ENCODE measurements at places on chromosomes 2 and 18. TPM values are rescaled to one million over a fixed set of nuclear protein-coding genes. Genes with fewer than 3 reads are reported as not detected.

DNA sequence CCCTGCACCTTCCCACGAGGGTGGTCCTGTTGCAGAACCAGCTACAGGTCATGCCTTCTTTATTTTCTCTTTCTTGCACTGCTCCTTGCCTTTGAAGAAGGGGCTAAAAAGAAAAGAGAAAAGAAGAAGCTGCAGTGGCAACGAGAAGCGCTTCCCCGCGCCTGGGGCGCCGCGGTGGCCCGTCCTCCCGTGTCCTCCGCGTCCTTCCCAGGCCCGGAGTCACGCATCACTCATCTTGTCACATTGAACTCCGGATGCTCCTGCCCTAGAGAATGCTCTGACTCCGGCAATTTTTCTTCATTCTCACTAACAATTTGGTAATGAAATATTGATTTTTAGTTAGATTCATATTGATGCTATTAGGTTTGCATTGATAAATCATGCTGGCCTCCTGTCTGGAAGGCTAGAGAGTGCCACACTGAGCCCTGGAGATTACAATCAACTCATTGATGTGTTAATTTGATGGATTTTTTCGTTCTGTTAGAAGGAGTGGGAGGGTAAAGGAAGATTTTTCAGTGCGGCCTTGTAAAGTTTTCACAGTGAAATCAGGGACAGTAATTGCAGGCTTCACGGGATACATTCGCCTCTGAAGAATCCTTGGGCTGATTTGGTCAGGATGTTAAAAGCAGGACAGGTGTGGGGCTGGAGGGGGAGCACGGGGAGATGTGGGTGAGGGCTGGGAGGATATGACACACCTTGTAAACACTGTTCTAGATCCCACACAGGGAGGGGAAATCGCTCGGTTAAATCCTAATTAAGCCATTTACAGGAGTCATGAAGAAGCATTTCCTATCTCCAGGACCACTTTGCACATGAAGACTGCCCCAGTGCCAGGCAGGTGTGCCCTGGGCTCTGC, 349.3 kb downstream of the ZNF516 start:
- H3K4me1 ChIP-seq, result no peaks in the 10 kb centered on the region
- H3K27me3 ChIP-seq, result no peaks in the 10 kb centered on the region
- H3K4me3 ChIP-seq, result no peak overlapping the region
- H3K36me3 ChIP-seq, result no peaks in the 10 kb centered on the region

Gene HJURP
- total RNA-seq, result 49.7 TPM

- no peaks in the 10 kb centered on the region for H3K4me1 ChIP-seq
- no peak overlapping the region for H3K27ac ChIP-seq
- H3K4me3 ChIP-seq, result no peak overlapping the region
- DNase-seq, result no peak
Measured at GRCh38 chr2:239092571-239093294, 244.8 kb downstream of the TWIST2 start.

DNA sequence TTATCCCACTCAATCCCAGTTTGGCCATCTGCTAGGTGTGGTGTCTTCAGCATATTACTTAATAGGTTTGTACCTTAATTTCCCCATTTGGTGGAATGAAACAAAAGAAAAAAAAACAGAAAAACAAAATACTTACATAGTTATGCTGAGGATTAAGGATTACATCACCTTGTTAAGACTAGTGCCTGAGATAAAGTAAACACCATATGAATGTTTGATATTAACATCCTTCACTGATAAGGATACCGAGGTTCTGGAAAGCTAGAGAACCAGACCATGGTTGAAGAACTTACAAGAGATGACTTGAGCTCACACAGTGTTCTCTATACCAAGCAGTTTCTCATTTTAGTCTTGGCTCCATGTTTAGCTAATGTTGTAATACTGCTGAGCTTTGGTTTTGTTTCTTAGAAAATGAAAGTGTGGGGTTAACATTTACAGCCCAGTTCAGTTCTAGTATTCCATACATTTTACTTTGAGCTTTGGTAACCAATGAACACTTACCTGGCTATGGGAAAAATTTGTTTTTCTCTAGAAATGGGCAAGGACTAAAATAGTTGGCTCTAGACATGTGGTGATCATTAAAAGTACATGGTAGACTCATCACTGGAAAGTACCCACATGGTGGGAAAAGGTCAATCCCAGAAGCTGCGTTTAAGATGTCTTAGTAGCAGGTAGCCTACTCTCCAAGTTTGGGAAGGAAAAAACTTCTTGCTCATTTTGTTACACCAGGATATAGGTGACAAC, 5.8 kb upstream of the GPD2 start:
- H3K36me3 ChIP-seq, result no peaks in the 10 kb centered on the region
- H3K4me3 ChIP-seq, result no peak overlapping the region
- no peak for DNase-seq
- no peak overlapping the region for H3K27ac ChIP-seq

GRCh38 chr18:59141294-59142068, 1.8 kb downstream of the SEC11C start:
- no peaks in the 10 kb centered on the region for H3K36me3 ChIP-seq
- H3K4me1 ChIP-seq, result no peaks in the 10 kb centered on the region
- DNase-seq, result no peak
- H3K27ac ChIP-seq, result no peak overlapping the region

DNA sequence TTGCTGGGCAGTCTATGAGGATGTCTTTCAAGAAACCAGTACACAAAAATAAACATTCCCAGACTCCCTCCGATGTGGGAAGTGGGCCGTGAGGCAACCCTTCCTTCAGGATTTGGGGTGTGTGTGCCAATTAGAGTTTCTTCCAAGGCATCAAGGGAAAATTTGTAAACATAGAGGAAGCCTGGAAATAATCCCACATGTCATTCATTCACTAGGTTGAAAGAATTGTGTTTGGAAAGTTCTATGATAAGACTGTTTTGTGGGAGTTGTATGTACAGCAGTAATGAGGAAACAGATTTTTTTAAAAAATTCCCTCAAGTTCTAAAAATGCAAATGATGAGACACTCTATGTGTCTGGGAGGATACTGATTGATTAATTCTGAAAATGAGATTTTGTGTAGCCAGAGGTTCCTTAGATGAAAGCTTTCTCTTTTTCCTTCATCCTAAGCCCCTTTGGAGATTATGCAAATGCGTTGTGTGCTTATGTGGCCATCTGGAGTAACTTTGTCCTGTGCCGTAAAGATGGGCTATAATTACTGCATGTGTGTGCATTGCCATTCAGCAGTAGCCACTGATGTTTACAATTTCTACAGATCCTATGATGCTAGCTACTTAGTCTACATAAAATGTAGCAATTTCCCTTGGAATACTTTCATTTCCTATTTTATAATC, 107.8 kb upstream of the TPO start:
- no peak overlapping the region for H3K4me3 ChIP-seq
- no peaks in the 10 kb centered on the region for H3K27me3 ChIP-seq
- H3K4me1 ChIP-seq, result peaks cover 3% of the 10 kb centered on the region
- H3K27ac ChIP-seq, result no peak overlapping the region
- peaks cover 10% of the 10 kb centered on the region for H3K36me3 ChIP-seq

DNA sequence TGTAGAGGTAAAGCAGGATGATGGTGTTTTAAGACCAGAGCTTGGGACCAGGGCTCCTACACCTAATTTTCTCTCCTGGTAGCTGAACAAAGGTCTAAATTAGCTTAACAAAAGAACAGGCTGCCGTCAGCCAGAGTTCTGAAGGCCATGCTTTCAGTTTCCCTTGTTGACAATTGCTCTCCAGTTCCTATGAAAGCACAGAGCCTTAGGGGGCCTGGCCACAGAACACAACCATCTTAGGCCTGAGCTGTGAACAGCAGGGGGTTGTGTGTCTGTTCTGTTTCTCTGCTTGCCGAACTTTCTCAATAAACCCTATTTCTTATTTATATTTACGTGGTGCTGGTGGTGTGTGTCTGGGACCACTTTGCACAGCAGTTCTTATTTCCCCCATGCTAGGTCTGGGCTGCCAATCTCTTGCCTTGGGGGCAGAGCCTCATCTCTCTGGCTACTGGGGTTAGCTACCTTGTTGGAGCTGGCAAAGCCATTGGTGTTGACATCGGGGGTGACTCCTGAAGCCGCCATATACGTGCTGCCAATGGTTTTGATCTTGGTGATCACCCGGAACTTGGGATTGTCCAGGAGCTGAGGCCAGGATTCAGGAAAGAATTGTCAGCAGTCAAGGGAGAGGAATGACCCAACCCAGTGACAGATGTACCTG, 29.0 kb downstream of the CENPO start:
- peaks cover 79% of the 10 kb centered on the region for H3K36me3 ChIP-seq
- no peaks in the 10 kb centered on the region for H3K27me3 ChIP-seq
- peak overlapping the region; percentile 30 for H3K4me3 ChIP-seq
- H3K27ac ChIP-seq, result peak overlapping the region; percentile 14
- peaks cover 16% of the 10 kb centered on the region for H3K4me1 ChIP-seq
- DNase-seq, result peak; percentile 87

Data from H9 (cell line).